ENCODE measurements at places on chromosomes 4 and X.

- DNase-seq, result no peak
These were observed 98.0 kb downstream of the TBL1X start for GRCh38 chrX:9562851-9563250.

GRCh38 chrX:2811271-2811670, 17.5 kb upstream of the GYG2 start:
- DNase-seq, result no peak

GRCh38 chrX:68695206-68695845, 47.9 kb downstream of the STARD8 start:
- no peak for DNase-seq

- no peak for DNase-seq
These were observed 90.4 kb upstream of the HPRT1 start for GRCh38 chrX:134369576-134369975.

DNA sequence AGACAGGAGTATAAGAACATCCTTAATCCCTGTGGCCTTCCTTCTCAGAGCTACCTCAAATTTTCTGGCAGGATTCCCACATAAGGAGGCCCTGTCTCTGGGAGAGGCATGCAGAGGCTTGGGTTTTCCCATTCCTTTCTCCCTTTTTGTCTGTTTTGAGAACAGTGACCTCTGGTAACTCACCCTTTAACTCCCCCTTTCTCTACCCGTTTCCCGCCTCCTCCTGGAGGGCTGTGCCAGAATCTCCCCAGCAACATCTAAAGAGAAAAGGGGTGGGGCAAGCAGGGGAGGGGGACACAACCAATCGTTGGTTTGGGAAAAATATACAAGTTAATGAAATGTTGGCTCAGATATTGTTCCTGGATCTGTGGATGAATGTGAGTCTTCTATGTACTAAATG, 303.7 kb upstream of the IRS4 start:
- DNase-seq, result no peak

DNA sequence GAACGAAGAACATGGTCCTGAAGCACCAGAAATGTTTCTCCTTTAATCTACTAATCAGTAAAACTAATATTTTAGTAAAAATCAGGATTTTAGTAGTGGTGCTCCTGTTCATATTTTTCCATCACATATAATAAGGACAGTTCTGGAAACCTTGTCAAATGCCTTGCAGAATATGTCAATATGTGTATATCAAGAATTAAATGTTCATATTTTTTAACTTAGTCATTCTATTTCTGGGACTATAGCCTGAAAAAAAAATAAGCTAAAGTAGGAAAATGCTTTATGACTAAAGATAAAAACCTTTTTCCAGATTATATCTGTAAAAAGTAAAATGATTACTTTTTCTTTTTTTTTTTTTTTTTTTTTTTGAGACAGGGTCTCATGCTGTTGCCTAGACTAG, 65.1 kb downstream of the MAB21L2 start:
- DNase-seq, result no peak
